ENCODE measurements at places on chromosomes 2 and 18.

DNA sequence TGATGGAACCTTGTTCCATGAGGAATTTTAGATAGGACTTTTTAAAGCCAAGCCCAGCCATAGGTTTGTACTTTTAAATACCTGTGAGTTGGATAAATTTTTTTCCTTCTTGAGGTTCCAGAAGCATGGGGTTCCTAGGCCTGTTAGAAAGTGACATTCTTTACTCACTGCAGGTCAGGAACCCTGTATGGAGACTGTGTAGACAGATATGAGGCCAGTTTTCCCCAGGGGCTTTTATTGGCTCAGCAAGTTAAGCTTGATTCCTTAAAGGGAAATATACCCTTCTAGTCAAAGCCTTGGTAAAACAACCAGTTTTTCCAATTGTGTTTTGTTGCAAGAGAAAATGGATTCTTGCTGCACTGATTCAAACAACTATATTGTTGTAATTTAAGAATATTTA is 38.4 kb upstream of the GMCL1 start:
- no peak for DNase-seq

- no peak for DNase-seq
Measured at GRCh38 chr2:12884713-12885282, 168.1 kb downstream of the TRIB2 start.

DNA sequence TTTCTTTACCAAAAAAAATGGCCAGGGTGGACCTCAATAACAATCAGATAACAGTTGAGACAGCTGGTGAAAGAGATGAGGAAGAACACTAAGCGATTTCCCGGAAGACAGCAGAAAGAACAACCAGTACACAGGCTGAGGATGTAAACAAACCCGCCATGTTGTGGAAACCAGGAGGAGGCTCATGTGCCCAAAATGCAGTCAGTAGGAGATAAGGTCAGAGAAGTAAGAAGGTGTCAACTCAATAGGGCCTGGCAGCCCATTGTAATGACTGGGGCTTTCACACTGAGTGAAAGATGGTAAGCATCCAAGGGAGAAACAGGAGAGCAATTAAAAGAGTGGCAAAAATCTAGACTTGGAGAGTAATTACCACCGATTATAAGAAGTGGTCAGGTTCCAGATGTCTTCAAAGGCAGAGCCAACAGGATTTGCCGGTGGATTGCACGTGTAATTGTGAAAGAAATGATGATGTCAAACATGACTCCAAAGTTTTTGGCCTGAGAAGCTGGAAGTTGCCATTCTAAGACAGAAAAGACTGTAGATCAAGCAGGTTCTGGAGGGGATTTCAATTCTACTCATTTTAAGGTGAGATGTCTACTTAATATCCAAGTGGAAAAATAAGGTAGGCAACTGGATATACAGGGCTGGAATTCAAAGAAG is 77.7 kb upstream of the CYP1B1 start:
- DNase-seq, result no peak

- no peak for DNase-seq
Measured at GRCh38 chr2:193935114-193935513, 1721.9 kb upstream of the SLC39A10 start.

DNA sequence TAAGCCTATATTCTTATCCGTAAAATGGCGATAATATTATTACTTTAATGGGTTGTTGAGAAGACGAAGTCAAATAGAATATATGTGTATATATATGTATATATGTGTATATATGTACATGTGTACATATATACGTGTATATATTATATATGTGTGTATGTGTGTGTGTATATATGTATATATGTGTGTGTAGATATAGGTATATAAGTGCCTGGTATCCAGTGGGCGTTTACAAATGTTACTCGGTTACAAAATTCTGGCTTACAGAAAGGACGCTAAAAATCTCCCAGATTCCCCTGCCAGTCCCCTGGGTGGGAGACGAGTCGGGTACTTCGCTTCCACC is 295 bp upstream of the MTX2 start:
- DNase-seq, result no peak

- DNase-seq, result no peak
Measured at GRCh38 chr2:95158441-95158840, 1.2 kb downstream of the ZNF514 start.

DNA sequence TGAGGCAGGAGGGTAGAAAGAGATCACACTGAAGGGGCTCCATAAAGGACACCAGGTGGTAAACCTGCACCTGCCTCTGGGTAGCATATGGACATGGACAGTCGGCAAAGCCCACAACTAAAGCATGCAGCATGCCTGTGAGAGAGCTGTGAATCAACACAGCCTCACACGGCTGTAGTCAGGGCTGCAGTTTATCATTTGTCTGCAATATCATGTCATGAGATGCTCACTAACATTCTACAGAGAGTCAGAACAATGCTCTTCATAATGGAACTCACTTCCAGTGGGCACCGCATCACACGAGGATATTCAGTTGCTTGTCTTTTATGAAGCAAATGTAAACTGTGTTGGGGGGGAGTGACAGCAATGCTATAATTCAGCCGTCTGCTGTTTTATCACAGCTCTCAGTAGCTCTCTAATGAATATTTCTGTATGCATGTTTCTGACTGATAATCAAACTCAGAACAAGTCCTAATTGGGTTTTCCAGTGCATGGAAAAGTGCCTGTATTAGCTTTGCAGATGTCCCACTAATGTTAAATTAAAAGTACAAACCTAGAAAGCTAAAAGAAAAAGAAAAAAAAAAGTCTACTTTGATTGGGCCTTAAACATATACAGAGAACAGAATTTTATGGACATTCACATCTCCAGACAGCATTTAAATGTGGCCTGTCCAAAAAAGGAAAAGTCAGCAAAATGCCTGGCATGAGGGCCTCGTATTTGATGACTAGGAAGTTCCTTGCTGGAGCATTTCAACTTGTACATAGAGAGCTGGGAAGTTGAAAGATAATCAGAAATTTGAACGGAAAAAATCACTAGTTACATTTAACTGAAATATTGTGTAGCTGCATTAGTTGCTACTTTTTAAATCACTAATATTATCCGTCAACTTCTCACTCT is 406.1 kb upstream of the SOX11 start:
- no peak for DNase-seq

- DNase-seq, result no peak
Measured at GRCh38 chr2:95006588-95006987, 18.9 kb upstream of the MAL start.

- DNase-seq, result no peak
Measured at GRCh38 chr2:235049719-235050118, 97.9 kb downstream of the SH3BP4 start.

GRCh38 chr2:151729415-151729811 is 4.9 kb downstream of the NEB start:
- DNase-seq, result no peak

DNA sequence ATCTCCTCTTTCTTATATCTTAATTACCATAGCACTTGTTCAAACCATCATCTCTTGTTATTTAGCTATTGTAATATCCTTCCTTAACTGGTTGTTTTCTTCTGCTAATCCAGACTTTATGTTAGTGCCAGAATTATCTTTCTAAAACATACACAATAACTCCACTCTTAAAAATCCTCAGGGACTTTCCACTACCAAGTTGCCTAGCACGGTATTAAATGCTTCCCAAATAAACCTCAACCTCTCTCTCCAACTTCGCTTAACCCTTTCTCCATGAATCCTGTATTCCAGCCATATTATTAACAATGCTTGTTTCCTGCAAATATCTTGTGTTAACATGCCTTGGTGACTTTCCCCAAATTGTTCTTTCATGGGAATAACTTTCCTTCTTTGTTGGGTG is 84.5 kb downstream of the FAM228A start:
- DNase-seq, result no peak

DNA sequence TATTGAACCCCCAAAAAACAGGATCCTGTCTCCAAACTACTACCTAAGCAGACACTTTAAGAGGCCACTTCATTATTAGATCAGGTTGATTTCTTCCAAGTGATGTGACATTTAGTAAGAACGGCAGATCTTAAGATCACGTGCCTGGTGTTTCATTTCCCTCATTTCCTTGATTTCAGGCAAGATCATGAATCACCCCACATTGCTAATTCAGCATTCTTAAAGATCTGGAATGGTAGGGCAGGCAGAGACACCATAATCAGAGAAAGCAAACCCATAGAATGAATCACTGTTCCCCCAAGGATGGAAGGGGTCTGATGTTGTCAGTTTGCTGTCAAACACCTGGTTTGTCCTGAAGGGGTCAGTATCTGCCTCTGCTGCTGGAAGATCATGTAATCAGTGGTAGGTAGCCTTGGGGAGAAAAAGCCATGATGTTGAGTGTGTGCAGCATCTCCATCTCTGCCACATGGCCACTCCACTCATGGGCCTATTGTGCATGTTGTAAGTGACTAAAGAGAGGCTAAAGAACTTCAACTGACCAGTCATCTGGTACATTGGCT is 133.9 kb downstream of the ARHGAP15 start:
- no peak for DNase-seq

- DNase-seq, result no peak
Measured at GRCh38 chr2:41460661-41461060, 587.2 kb upstream of the PKDCC start.

- DNase-seq, result no peak
Measured at GRCh38 chr2:159968279-159968900, 94.0 kb downstream of the PLA2R1 start.

DNA sequence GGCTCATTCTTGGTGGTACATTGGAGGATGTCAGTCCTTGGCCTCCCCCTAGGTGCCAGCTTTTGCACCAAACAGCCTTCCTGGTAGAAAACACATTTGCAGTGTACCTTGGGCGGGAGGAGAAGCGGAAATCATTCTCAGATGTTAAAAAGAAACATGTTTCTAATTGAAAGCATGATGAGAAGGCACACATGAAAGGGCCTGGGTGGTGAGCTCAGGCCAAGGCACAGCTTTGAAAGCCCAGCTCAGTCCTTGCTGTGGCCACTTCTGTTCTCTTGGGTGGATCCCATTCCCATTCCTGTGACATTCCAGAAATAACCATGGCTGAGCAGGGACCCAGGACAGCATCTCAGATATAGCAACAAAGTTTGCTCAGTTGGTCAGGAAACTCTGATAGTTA is 71.5 kb downstream of the LTBP1 start:
- no peak for DNase-seq

DNA sequence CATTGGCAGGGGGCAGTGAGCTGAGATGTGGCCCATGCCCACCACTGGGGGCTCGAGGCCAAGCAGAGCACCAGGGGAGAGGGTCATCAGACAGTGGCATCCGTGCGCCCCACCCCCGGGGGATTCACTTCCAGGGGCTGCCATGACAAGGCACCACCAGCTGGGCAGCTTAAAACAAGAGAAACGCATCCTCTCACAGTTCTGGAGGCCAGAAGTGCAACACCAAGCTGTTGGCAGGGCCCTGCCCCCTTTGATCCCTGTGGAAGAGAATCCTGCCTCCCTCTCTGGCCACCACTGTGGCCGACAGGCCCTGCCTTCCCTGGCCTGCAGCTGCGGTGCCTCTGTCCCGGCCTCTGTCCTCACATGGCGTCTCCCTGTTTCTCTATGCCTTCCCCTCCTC is 187.7 kb upstream of the ID2 start:
- no peak for DNase-seq

DNA sequence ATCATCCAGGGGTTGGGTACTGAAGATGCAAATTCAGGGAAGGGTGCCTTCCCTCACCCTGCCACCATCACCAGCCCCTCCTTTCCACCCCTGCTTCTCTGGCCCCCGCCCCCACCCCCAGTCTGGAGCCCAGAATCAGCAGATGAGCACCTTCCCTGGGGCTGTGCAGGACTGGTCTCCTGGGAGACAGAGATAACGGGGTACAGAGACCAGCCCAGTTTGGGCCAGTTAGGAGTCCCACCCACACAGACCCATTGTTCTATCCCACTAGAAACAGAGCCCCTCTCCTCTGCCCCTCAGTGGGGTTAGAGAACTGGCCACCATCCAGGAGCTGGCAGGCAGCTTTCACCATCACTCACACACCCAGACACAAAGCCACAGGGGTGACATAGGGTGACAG is 4.5 kb upstream of the CRYBA2 start:
- DNase-seq, result no peak

DNA sequence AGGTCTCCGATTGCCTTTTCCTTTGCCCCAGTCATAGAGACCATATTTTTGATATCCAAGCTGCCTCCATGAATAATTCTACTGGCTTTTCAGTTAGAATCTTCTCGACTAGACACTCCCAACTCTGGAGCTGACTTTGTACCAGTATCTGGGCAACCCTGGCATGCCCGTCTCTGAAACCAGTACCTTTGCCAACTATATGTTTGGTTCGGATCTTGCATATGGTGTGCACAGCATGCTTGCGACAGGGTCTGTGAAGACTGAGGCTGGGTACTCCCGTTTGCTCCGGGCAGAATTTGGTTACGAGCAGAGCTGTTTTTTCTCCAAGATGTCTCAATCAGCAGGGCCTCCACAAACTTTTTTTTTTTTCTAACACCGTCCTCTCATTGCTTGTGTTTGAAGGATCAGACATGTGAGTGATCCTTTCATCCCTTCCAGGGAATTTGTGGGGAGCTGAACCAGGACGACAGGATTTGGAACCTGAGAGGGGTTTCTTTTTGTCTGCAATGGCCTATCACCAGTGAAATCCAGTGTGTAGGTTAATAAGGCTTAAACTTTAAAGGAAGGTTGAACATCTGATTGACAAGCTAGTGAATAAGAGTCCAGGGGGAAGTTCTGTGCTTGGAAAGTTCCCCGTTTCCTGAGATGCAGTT is 322.3 kb downstream of the MYCN start:
- DNase-seq, result no peak

GRCh38 chr2:181954538-181954883 is 31.1 kb upstream of the PPP1R1C start:
- DNase-seq, result no peak

DNA sequence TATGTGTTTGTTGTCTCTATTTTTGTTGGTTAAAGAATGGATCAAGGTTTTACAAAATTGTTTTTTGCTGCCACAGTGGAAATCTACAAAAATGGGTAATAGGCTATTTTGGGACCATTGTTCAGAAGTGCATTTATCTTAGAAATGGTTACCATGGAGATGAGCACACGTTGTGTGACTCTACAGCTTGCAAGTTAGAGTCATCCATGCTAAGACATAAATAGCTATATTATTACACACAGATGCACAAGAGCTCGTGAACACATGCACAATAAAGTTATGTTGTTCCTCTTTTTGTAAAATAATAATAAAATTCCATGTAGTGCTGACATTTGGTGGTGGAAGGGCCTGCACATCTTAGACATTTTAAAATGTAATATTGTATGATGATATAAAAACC is 15.5 kb upstream of the DUSP19 start:
- no peak for DNase-seq

DNA sequence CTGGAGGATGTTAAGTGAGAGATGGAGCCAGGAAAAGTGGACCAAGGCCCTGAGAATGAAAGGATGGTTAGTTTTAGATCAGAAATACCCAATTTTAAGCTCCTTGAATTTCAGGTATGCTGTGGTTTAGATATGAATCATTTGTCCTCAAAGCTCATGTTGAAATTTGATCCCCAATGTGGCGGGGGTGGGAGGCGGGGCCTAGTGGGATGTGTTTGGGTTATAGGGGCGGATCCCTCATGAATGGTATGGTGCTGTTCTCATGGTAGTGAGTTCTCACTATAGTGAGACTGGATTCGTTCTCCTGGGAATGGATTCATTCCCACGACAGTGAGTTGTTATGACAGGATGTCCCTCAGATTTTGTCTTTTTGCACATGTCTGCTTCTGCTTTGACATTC is 11.4 kb downstream of the MYO5B start:
- no peak for DNase-seq

- DNase-seq, result no peak
Measured at GRCh38 chr2:111029181-111029927, 91.4 kb upstream of the BCL2L11 start.
